SIG-M5 (cell line): ENCODE measurements at places on chromosomes 1 and 21.

DNA sequence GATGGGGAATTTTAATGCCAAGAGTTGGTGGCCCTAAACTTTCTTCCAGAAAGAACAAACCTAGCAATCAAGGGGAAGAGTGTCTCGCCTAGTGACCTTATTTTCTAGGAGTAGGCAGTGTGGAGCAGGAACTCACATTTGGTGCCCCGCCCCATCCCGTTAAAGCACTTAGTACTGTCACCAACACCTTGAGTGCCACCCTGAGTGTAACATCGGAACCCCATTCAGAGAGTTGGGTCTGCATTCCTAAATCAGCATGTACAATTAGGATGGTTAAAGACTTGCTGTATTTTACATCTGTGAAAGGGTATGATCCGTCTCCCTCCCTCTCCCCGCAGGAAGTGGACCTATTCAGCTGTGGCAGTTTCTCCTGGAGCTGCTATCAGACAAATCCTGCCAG is 15.5 kb downstream of the ETS2 start:
- DNase-seq = no peak

DNA sequence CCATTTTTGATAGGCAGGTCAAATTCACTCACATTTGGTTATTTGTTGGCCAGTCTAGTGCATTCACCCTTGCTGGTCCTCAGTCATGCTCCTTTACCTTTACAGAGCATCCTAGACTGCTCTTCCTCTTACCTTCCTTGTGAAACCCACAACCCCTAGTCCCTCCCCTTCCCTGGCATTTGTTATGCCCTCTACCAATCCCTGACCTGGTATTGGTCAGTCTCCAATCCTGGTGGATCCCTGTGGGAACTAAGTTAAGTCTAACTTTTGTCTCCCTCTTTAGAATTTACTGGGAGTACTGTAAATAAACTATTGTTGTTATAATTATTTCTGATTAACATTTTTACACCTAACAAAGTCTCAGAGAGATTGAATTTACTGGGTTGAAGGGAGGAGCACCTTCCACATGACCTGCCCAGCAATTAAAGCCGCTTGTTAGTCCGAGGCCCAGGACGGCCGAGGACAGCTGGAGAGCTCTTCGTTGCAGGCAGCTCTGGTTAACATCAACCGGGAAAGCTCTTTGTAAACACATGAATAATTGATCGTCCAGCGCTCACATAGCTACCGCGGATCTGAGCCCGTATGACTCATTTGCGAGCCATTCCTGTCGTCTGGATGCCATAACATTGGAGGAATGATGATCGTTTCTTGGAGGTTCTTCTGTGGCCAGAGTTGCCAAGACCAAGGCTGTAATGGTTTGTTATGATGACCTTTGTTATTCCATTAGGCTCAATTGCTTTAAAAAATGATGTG is 31.9 kb downstream of the MTARC1 start:
- DNase-seq = no peak

DNA sequence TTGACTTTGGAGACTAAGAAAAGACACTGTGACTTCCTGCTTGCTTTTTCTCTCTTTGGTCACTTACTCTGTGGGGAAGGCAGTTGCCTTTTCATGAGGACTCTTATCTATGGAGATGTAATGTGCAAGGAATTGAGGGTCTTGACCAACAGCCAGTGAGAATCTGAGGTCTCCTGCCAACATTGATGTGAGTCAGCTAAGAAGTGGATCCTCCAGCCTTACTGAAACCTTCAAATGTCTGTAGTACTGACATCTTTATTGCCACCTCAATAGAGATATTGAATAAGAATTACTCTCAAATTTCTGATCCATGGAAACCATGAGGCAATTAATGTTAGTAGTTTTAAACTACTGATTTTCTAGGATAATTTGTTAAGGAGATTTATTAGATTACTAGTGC is 598.4 kb downstream of the ADGRL2 start:
- DNase-seq = no peak

GRCh38 chr1:224745394-224745793 is 129.3 kb downstream of the CNIH3 start:
- no peak for DNase-seq

GRCh38 chr1:58881471-58881994 is 97.7 kb upstream of the JUN start:
- DNase-seq = no peak

DNA sequence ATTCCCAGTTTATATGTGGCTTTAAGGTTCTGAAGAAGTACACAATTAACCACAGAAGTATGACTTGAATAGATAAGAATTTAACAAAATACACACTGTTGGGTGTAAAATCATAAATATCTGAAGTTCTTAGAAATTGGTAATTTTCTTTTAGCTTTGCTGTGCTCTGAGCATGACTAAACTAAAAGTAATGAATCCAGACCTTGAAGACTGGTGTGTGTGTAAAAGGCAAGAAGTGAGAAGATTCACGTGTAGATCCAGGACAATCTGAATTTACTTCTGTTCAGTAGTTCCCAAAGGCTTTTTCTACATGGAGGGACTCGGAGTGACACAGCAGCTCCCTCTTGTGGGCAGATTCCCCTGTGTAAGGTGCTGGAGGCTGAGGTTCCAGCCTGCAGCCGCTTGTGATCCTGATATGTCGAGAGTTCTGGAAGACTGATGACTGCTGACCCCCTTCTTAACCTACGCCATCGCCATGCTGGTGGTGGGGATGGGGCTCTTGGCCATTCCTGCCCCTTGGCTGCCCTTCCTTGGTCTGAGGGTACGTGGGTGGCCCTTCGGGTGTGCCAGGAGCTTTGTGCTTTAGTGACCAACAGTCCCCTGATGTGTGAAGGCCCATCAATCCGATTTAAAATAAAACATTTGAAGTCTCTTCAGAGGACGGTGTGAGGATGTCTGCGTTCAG is 62.7 kb downstream of the ADARB1 start:
- DNase-seq = peak; percentile 19
